Stimulated activated CD4-positive, alpha-beta T cell treated with anti-CD3 and anti-CD28 coated beads, Interleukin-1b, Interleukin-23, amount 100 ng/mL, for 4 hours (primary cell): ENCODE measurements at places on chromosomes 3 and 15.

DNA sequence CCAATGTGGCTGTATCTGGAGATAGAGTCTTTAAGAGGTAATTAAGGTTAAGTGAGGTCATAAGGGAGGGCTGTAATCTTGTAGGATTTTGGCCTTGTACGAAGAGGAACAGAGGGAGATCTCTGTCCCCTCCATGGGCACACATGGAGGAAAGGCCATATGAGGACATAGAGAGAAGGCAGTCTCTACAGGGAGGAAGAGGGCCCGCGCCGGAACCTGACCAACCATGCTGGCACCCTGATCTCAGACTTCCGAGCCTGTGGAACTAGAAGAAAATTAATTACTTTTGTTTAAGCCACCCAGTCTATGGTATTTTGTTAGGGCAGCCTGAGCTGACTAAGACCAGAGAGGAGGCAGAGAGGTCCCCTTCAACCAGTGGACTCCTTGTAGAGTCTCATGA is 17.7 kb upstream of the MRPS22 start:
- DNase-seq: no peak

GRCh38 chr3:116442331-116443021 is 2.8 kb downstream of the LSAMP start:
- DNase-seq: no peak

GRCh38 chr3:15756505-15756904 is 41.3 kb downstream of the ANKRD28 start:
- DNase-seq: no peak

GRCh38 chr15:98524838-98525660 is 123.3 kb upstream of the IGF1R start:
- DNase-seq: no peak

- DNase-seq: peak; percentile 75
These were observed 32.4 kb upstream of the SACM1L start for GRCh38 chr3:45656575-45657363.

- no peak for DNase-seq
These were observed 8.9 kb downstream of the RNF7 start for GRCh38 chr3:141746962-141747361.

- no peak for DNase-seq
These were observed 172.1 kb upstream of the COL8A1 start for GRCh38 chr3:99466331-99466730.

DNA sequence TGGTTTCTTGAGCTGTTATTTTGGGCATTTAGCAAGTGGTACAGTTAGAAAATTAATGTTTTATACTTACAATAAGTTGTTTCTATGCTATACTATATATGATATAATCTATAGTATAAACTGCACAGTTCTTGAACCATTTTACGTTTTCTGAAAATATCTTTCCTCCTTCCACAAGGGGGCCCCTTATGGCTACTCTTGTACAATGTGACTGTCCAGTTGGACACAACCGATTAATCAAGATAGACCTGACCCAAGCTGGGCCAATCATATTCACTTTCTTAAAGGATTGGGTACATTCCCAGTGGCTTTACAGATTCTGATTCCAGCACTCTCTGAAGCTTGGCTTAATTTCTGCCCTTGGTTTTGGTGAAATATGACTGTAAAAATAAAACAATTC is 953.4 kb downstream of the AGBL1 start:
- no peak for DNase-seq

DNA sequence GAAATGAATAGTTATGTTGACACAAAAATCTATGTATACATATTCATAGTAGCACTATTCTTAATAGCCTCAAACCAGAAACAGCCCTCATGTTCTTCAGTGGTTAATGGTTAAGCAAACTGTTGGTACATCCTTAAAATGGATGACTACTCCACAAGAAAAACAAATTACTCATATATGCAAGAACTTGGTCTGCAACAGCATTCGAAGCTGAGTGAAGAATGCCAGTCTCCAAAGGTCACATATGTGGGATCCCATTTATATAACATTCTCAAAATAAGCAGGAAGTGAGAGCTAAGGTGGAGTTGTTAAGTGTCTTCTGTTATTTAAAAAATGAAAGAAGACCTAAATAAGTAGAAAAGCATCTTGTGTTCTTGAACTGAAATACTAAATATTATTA is 365.7 kb downstream of the GABRG3 start:
- no peak for DNase-seq

GRCh38 chr3:117168896-117169295 is 459.3 kb downstream of the TUSC7 start:
- DNase-seq: no peak

DNA sequence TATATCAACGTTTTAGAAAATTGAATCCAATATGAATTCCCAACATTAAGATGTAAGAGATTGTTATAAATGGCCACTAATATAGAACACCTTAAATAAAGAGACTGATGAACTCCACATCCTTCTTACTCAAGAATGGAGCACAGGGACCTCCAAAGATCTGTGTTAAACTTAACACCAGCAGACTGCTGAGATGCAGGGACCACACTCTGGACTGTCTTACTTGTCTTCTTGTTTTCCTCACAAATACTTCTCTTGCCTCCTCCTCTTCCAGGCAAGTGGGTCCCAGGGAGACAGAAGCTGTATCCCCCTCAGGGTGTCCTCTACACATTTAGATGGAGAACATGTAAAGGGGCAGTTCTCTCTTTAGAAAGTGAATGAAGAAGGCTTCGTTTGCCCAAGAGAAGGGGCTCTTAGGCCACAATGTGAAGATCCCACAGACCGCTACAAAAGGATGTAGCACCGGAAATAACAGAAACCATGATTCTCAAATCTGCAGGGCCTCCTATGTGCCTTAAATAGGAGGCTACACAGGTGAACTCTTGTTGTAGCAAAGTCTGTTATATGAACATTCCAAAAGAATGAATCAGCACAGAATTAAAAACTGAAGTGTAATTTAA is 52.2 kb downstream of the SATB1 start:
- DNase-seq: no peak

GRCh38 chr3:156483961-156484787 is 70.7 kb downstream of the SSR3 start:
- no peak for DNase-seq

DNA sequence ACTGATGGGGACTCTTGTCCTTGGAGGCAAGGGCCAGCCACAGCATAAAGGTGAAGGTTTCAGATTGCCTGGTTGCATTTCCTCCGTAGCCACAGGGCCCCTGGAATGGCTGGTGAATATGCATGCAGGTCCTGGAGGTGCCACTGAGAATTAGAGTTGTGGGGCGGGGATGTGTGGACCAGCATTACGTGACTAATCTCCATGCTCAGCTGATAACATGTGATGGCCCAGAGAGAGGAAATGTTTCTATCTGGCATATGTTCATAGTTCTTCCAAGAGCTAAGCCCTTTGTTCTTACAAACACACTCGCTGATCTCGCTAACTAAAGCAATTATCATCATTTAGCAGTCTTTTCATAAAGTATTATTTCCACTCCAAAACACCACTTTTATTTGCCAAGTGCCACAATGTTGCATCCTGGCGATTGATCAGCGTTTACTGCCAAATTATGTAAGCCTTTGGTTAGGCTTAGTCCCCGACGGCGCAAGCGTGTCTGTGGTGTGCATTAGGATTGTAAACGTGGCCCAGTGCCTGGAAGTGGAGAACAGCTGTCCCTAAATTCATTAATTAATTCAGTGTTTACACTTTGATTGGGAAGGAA is 55.9 kb downstream of the CGNL1 start:
- DNase-seq: no peak

- no peak for DNase-seq
These were observed 20.7 kb downstream of the GRIP2 start for GRCh38 chr3:14519406-14519805.

GRCh38 chr3:141539431-141540187 is 52.8 kb downstream of the RASA2 start:
- DNase-seq: no peak

DNA sequence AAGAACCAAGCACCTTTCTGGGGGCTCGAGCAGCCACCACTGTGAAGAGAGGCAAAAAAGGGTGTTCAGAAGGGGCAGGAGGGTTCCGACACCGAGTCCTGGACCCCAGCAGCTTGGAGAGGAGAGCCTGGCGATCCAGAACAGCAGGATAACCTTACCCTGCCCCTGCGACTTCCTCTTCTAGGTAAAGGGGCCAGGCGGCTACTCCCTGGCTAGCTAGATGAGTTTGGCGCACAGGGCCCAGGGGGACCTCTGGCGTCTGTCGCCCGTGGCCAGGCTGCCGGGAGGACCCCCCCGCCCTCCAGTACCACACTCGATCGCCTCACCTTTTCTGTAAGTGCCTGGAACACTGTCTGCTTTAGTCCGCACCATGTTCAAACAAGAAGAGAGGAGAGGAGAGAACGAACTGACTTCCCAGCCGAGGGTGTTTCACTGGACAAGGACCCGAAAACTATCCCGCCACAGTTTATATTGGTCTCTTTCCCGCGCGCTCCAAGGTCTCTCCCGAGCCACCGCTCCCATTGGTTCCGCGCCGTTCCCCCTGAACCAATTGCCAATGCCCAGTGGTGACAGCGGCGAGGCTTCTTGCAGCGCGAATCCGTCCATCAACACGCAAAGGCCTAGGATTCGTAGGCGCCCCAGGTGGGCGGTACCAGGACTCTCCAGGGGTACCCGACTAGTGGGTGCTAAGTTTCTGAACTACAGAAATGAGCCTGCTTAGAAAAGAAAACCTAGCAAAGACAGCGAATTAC is at the start of gene PCLAF:
Gene PCLAF, minus strand, starts transcription at position 442 of the 752 bp plus-strand sequence. Its CDS starts 70 bp downstream, at position 372.
- DNase-seq: peak; percentile 79

GRCh38 chr3:53891497-53892285 is at the start of gene SELENOK:
Gene SELENOK, minus strand, starts transcription at chr3:53891859.
- DNase-seq: peak; percentile 91

GRCh38 chr3:45139372-45140140 is 6.6 kb downstream of the CDCP1 start:
- no peak for DNase-seq

GRCh38 chr3:103158183-103158582 is 723.4 kb downstream of the ZPLD1 start:
- no peak for DNase-seq

GRCh38 chr15:22811640-22812039 is 25.2 kb downstream of the NIPA1 start:
- DNase-seq: no peak

DNA sequence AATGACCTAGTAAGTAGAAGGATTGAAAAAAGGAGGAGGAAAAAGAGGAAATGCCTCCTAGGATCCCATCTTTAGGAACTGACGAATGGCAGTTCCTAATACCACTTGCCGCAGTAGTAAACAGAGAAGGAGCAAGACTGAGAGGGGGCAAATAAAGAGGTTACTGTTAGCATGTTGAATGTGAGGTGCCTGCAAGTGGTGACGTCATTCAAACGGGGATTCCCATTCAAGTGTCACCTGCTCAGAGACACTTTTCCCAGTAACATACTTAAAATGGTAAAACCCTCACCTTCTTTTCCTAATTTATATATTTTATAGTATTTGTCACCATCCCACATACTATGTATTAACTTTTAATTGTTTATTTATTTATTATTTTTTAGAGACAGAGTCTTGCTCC is 178.9 kb downstream of the IL5RA start:
- no peak for DNase-seq

GRCh38 chr3:45800611-45801010 is 4.3 kb upstream of the SLC6A20 start:
- no peak for DNase-seq

- DNase-seq: no peak
These were observed 4.3 kb upstream of the NPTN start for GRCh38 chr15:73637527-73637926.

GRCh38 chr3:69178838-69179739 is 56.7 kb upstream of the LMOD3 start:
- DNase-seq: no peak

DNA sequence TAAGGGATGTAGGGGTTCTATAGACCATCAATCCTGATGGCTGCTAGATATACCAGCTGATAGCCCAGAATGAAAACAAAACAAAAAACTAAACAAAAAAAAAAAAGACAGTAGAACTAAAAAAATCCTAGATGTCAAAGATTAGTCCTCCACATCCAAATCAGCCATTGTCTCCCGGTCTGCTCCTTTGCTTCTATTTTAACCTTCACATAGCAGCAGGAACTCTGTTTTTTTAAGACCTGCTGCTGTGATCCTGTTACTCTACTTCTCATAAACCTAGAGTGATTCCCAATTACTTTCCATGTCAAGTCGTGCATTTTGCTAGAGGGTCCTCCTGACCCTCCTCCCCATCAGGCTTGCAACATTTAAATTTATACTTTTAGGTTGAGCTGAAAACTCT is 2.5 kb downstream of the IFT122 start:
- no peak for DNase-seq

GRCh38 chr15:49832511-49832910 is 211.7 kb downstream of the DTWD1 start:
- no peak for DNase-seq

DNA sequence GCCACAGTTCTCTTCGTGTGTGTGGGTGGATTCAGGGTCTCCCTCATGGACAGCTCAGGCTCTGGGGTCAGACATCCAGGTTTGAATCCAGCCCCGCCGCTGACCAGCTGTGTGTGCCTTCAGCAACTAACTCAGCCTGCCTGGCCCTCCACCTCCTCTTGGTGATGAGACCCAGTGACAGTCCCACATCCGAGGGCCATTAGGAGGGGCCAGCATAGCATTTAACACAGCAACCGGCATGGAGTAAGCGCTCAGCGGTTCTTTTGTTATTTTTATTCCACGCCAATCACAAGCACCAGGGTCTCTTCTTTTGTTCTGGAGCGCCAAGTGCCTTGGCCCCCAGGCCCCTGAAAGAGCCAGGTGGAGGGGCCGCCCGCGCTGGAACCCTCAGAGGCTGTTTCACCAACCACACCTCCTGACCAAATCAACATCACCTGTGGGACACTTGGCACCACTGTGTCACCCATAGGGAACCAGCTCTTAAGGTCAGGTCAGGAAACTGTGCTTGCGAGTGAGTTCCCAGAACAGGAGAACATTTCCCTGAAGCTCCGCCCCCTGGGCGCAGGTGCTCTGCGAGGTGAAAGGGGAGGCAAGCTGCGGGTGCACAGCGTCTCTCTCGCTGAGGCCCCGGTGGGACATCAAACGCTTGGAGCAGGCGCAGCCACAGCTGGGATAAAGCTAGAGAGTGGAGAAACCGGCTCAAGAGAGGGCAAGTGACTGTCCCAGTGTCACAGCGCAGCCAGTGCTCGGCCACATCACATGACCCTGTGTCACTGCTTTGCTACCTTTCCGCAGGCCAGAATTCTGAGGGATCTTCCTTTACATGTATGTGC is 311.3 kb downstream of the UACA start:
- peak; percentile 41 for DNase-seq

DNA sequence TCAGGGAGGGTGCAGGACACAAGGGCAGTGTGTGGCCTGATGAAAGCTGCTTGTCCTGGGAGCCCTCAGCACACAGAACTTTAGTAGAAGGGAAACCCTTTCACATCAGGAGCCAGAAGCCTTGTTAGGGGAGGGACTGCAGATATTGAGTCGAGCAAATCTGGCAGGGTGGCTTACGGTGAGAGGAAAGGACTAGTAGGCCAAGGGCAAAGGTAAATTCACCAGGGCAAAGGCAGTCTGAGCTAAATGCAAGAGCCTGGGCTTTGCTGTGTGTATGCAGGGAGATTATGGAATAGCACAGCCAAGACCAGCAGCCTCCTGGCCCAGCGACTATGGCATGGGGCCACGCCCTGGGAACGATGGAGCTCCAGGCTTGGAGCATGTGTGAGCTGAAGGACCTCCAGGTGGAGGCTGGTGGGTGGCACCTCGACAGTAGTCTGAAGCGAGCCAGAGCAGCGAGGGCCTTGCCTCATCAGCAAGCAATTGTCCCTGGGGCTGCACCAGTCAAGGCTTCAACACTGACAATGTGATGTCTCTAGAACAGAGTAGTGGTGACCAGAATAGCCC is 76.1 kb downstream of the CCR1 start:
- no peak for DNase-seq
